ENCODE measurements at places on chromosomes 3 and 15.

GRCh38 chr15:64193971-64194370 lies 31.1 kb upstream of the PPIB start:
- DNase-seq, result no peak

- peak; percentile 65 for DNase-seq
Observed at GRCh38 chr3:149215515-149215914, 6.1 kb downstream of the CP start.

DNA sequence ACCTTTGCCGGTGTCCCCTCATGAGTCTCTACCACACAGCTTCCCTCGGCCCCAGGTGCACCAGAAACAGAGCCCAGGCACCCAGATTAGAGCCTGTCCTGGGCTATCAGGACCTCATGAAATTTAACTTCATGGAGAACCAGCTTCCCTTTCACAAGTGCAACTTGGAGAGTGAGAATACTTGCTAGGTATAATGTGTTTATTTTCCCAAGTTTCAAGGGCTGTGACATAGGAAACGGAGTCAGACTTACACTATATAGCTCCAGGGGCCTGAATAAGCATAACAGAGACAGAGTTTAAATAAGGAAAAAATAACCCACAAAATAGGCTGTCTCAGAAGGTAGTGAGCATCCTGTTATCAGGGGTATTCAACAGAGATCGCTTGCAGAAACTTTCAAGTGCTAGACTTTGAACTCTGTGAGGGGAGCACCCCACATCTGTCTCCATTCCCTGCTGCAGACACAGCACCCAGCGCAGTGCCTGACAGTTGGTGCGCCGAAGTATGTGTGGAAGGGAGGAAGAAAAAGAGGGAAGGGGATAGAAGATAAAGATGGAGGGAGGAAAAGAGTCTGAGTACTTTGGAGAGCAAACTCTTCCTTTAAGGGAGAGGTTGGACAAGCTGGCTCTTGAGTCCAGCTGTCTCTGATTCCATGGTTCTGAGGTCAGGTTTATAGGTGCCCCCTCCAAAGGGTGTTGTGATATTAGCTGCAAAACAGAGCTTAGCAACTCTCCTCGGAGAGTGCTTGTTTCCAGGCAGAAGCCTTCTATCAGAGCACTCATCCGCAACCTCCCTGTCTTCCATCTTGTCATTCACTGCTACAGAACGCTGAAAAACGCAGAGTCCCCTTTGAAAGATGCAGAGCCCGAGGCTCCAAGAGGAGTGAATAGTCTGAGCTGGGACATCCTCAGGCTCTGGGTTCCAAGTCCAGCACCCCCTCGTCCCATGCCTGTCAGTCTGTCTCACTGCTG lies 84.8 kb downstream of the CPN2 start:
- DNase-seq, result no peak

DNA sequence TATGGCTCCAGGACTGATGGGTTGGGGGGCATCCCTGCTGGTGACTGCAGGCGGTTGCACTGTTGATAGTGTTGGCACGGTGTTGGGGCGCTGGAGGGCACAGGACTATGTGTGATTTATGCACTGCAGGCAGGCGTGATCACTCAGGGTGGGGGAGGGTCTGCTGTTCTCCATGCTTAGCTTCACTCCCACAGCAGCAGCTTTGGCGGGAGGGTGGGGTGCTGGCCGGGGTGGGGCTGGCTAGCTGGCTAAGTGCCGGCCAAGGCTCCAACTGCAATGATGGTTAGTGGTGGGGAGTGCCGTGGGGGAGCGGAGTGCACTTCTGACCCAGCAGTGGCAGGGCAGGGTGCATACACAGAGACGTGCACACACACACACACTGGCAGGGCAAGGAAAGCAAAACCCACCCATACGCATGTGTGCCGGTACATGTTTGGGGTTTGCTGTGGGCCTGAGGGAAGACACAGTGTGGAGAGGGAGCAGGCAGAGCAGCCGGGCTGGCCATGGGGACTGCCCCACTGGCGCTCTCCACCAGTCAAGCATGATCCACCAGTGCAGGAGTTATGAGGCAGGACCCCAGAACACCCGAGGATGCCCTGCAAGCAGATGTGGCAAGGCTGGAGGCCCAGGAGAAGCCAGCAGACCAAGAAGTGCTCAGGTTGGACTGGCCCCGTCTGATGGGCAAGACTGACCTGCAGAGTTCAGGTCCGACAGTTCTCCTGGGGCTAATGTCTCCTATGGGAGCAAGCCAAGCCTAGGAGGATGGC lies 16.5 kb upstream of the FGF7 start:
- peak; percentile 7 for DNase-seq

- peak; percentile 8 for DNase-seq
Observed at GRCh38 chr3:115100806-115101205, 46.3 kb downstream of the ZBTB20 start.

GRCh38 chr3:63995086-63995485 lies 28.2 kb downstream of the PSMD6 start:
- no peak for DNase-seq

DNA sequence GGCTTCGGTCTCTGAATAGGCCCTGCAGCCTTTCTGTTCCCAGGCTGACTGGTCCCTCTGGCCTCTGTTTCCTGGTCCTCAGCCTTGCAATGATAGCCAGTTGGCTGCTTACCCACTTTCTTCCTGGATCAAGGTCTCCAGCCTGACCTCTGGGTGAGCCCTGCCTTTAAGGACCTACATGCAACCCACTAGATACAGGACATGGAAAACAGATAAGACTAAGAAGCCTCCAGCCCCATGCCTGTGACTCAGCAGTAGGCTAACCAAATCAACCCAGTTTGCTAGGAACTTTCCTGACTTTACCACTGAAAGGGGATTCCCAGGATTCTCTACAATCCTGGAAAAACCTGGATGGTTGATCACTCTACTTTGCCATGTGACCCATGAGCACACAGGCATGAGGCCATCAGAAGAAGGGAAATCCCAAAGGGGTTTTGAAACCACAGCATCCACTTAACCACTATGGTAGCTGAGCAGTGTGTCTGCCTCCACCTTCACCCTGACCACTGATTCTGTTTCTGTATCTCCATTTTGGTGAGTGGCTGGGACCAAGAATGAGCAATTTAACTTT lies 188.1 kb downstream of the CHST2 start:
- no peak for DNase-seq

- DNase-seq, result peak; percentile 35
Observed at GRCh38 chr3:114758831-114759699, 388.0 kb downstream of the ZBTB20 start.

DNA sequence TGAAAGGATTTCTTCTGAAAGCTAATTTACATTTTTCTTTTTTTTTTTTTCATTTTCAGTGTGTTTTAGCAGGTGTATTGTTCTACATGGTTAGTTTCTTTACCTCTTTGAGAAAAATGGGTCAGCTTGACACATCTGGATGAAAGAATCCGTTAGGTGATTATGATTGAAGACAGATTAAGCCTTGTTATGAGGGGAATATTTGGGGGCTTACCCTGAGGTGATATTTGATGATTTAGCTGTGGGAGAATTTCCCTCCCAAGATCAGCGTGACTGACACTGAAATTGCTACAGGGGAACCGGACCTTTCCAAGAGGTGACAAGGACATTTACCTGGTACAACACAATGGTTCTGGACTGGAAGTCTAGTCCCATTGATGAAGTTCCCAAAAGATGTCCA lies 147.5 kb downstream of the NFKBIZ start:
- DNase-seq, result no peak

- no peak for DNase-seq
Observed at GRCh38 chr3:189119950-189120349, 51.8 kb upstream of the TPRG1 start.

DNA sequence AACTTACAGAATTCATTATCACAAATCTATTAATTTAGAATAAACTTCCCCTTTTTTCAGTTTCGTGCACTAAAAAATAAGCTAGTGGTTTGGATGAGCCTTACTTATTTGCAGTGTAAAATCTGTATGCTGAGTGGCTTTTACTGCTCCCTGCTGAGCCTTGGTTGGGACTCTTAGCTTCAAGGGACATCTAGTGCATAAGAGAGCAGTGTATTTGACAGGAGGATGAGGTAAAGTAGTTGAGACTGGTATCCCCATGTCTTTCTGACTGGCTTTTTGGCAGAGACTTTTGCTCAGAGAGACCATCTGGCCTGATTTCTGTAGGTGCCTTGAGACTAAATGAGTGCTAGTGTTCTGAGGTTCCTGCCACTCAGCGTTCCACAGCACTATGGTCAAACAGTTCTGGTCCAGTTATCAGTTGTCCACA lies 11.8 kb downstream of the CAPN7 start:
- no peak for DNase-seq

- DNase-seq, result peak; percentile 72
Observed at GRCh38 chr15:101641129-101641764, 10.9 kb downstream of the TM2D3 start.

- DNase-seq, result no peak
Observed at GRCh38 chr15:22960126-22960525, 20.0 kb downstream of the CYFIP1 start.

DNA sequence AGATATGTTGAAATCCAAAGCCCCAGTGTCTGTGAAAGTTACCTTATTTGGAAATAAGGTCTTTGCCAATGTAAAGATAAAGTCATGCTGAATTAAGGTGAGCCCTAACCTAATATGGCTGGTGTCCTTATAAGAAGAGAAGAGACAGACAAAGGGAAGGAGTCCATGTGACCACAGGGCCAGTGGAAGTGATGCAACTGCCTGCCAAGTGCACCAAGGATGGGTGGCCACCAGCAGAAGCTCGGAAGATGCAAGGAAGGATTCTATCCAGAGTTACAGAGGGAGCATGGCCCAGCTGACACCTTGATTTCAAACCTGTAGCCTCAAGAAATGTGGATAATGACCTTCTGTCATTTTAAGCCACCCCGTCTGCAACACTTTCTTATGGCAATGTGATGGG lies 35.3 kb upstream of the PGPEP1L start:
- no peak for DNase-seq

- DNase-seq, result peak; percentile 56
Observed at GRCh38 chr3:138082085-138082991, 33.1 kb downstream of the DZIP1L start.

DNA sequence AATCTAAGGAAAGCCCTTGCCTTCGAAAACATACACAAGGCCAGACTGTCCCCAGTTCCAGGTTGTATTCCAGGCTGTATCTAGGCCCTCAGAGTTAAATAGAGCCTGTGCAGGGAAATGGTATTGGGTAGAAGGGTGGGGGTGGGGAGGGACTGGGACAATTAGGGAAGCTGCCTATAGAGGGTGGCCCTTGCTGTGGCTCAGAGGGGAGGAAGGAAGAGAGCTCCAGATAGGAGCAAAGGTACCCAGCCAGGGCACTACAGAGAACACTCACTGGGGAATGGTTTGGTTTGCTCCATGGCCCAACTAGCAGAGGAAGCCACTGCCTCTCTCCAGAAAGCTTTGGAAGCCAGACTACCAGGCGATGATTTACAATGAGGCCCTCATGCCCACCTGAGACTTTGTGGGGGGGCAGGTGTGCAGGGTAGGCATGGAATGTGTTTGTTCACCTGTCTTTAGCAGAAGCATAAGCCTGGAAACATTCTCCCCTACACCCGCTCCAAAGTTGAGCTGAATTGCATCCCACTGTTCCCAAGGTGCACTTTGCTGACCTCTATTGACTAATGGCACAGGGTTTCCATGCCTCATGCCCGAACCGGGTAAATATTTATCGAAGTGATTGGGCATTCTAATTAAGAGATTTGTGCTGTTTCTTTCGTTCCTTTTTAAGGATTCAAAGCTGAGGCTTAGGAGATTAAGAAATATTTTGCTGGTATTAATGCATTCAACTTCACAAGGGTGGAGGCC lies 6.3 kb upstream of the TLE3 start:
- peak; percentile 33 for DNase-seq

DNA sequence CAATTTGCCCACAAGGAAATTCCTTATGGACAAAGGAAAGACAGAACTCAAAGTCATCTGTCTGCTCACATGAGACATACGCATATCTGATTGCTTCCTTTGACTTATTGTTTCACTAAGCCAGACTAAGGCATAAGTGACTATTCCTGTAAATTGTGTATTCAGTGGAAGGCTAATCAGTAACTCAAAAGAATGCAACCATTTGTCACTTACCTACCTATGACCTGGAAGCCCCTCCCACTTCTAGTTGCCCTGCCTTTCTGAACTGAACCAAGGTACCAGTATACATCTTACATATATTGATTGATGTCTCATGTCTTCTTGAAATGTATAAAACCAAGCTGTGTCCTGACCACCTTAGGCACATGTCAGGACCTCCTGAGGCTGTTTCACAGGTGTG lies 53.5 kb upstream of the PROK2 start:
- DNase-seq, result no peak

GRCh38 chr3:93969997-93970396 lies 3.7 kb downstream of the PROS1 start:
- no peak for DNase-seq

- DNase-seq, result no peak
Observed at GRCh38 chr3:112013784-112014143, 15.0 kb downstream of the TAGLN3 start.

DNA sequence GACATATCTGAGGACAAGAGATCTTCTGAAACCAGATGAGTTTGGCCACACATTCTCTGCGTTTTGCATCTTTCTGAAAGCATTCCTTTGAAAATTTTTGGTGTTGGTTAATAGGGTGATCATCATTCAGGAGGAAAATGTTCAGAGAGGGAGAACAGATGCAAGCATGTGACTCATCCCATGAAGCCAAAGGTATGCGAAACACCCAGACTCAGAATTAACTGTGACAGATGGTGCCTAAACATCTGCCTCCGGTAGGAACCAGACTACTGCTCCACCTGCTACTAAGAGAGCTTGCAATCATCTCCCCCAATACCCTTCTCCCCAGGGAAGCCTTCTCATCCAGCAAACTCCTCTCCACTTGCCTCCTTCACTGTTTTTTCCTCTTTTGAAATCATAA lies 46.2 kb downstream of the TRIM69 start:
- DNase-seq, result peak; percentile 94

- no peak for DNase-seq
Observed at GRCh38 chr15:45891766-45892165, 256.9 kb downstream of the SQOR start.

DNA sequence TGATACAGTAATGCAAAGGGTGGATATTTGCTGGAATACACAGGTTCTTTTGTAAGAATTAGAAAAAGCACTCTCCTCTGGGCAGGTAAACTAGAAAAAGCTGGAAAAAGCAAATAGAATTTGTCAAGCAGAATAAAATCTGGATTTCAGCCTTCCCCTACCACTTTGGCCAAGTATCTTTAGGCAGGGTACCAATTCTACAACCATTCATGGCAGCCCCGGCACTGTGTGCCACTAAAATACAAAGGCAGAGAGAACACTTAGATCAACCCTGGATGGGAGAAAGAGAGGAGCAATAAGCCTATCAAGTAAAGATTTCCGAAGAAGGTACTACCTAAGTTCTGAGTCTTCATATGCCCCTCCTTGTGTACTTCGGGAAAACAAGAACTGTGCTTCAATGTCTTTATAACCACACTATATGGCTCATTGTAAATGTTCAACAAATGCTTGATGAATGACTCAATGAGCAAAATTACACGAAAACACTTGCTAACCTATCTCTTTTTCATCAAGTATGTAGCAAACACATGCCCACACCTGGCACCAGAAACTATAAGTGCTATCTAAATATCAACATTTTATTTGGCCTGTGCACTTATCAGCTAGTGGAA lies 20.8 kb downstream of the STAG1 start:
- DNase-seq, result no peak

- no peak for DNase-seq
Observed at GRCh38 chr3:3189961-3190360, 10.5 kb upstream of the CRBN start.

- no peak for DNase-seq
Observed at GRCh38 chr3:39327053-39327745, 2.3 kb upstream of the CCR8 start.

GRCh38 chr3:171262431-171262830 lies 197.8 kb downstream of the TNIK start:
- no peak for DNase-seq

All from NCI-H69 (cell line).